ENCODE measurements at places on chromosomes 2 and 18.

DNA sequence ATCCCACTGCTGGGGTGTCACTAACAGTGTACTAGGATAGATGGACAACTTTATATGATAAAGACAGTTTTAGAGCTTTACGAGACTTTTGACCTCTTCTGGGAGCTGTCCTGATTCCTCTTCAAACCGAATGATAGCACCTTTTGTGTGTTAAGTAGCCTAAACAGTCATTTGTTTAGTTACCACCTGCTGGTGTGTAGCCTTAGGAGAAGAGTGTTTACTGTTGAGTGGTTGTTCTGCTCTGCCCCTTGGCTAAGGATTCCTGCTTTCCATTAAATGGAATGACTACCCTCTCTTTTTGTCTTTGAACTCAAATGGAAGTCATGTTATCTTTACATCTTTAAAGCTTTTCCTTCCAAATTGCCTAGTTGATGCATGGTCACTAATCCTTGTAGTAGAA is 28.0 kb upstream of the MGAT5 start:
- no peak for DNase-seq

GRCh38 chr18:79985172-79985571 is 3.2 kb downstream of the TXNL4A start:
- no peak for DNase-seq

GRCh38 chr2:62784341-62784740 is 78.8 kb downstream of the EHBP1 start:
- no peak for DNase-seq

DNA sequence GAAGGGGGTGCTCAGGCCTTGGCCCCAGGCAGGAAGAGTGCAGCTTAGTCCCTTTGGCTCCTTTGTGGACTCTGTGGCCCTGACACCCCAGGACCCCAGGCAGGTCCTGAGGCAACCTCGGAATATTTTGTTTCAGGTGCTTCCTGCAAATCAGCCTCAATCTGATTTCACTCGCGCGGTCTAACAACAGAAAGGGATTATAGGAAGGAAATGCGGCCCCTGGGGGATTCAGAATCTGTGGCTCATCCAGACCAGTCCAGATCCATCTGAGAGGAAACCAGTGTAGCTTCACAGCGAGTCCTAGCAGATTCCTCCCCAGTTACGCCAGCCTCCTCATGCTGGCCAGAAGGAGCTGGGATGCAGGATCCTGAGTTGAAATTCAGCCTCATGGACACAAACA is 59.5 kb upstream of the YWHAQ start:
- DNase-seq = no peak

GRCh38 chr2:15031745-15032240 is 399.3 kb downstream of the LRATD1 start:
- no peak for DNase-seq

GRCh38 chr2:70532244-70532935 is 21.2 kb downstream of the TGFA start:
- no peak for DNase-seq

GRCh38 chr2:220166616-220167015 is 539.2 kb downstream of the SLC4A3 start:
- DNase-seq = no peak

DNA sequence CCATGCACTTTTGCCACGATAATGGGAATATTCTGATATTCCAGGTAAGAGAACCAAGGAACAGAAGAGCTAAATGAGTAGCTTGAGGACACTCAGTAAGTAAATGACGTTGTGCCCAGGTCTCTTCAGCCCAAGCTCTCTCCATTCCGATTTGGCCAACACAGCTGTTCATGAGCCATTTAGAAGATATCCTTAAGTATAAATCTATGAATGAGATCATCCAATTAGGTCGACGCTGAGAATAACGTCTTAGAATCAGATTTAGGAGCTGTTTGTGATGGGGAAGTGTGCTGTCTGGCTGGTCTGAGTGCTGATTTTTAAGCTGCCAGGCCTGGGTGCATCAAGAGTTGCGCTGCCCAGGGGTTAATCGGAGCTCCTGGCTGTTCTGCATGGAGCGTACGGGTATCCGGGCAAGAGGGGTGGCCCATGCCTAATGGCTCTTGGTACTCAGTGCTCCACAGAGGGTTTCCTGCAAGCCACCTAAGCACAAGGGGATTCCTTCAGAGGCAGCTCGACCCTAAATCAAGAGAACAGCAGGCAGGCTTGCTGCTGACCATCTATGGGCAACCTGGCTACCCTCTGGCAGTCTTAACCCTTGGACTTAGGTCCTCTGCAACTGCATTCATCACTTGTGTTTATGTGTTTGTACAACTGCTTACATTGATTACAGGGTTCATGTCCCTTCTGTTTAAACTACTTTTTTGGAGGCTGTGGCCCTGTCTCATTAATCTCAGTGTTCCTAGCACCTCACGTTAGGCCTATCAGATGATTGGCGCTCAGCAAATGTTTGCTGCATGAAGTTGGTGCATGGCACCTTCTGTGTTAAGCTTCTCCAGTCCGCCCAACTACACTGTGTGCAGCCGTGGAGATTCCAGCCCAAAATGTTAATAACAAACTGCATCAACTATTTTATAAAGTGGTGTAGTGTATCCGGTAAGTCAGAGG is 31.9 kb downstream of the SOX11 start:
- no peak for DNase-seq

Measured in fibroblast of skin of right biceps (primary cell).